ENCODE measurements at places on chromosomes 11 and 22.

DNA sequence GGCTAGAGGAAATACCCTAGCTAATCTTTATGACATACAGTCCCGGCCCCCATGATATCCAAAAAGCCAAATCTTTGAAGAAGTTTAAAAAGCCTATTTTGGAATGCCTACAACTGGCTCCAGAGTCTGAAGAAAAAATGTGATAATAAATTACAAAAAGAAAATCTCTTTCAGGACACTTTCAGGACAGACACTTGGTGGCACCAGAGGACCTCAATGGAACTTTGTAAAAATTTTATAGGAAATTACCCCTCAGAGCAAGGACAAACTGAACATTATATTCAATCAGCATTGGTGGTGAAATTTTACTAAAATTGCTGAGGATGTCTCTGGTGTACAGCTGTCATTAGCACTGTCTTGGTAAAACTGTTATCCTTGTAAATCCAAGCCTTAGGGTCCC lies 81.0 kb downstream of the CCDC73 start:
- DNase-seq: no peak

DNA sequence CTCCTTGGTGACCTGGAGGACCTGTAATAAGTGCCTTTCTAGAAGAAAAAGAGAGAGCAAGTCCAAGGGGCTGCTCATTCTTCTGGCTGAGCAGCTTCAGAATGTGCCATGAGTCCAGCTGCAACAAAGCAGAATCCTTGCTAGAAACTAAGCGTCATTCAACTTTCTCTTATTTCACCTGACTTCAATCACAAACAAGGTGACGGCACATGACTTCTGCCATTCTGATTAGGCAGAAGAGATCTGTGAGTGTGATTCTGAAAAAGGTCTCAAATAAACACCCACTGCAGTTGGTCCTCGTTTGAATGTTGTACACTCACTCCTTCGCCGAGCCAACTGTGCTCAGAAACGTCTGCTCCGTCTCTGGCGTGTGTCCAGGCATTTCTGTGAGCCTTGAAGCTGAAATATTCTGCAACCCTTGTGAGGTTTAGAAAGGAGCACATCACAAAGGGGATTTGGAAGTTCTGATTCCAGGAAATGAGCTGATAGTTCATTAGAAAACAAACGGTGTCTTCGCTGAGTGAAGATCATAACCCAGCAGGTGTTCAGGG lies 623.8 kb upstream of the KIRREL3 start:
- no peak for DNase-seq

DNA sequence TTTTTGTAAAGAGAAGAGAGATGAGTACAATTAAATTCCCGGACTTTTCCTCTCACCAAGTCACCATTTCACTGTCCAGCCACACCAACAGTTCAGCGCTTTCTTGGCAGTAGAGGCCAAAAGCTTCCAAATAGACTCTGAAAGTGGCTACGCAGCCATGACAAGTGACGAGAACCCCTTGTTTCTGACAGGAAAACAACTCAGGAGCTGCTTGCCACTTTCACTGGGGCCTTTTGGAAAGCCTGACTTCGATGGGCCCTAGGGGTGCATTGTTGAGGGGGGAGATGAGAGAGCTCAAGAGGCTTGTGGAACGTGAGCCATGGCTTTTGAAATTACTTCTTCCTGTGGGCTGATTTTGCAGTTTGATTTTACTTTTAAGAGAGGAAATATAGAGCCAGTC lies 422.1 kb upstream of the FAT3 start:
- no peak for DNase-seq

- DNase-seq: no peak
Measured at GRCh38 chr11:62501432-62501891, 45.1 kb downstream of the AHNAK start.

- no peak for DNase-seq
Measured at GRCh38 chr11:36027731-36028130, 83.9 kb downstream of the LDLRAD3 start.

- DNase-seq: no peak
Measured at GRCh38 chr11:42972741-42973140, 339.1 kb upstream of the API5 start.

GRCh38 chr11:97363331-97363730 lies 973.5 kb downstream of the JRKL start:
- DNase-seq: no peak

GRCh38 chr11:126115816-126116331 lies 53.2 kb upstream of the CDON start:
- DNase-seq: no peak

DNA sequence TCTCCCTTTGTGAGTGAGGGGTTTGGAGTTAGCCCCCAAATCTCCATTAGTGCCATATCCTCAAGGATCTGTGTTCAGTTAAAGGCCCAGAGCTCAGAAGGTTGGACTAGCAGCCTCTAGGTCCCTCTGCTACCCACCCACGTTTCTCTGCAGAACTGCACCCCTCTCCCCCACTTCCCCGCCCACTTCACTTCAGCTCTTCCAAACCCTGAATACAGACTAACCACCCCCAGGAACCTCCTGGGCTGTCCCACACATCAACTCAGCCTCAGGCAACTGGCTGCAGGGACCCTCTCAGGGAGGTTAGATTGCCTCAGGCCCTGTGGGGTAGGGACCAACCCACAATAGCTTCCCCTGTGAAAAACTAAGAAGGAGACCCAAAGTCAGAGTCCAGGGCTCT lies 840 bp downstream of the VPREB3 start:
- DNase-seq: no peak

- no peak for DNase-seq
Measured at GRCh38 chr22:45096256-45096907, 67.3 kb upstream of the NUP50 start.

DNA sequence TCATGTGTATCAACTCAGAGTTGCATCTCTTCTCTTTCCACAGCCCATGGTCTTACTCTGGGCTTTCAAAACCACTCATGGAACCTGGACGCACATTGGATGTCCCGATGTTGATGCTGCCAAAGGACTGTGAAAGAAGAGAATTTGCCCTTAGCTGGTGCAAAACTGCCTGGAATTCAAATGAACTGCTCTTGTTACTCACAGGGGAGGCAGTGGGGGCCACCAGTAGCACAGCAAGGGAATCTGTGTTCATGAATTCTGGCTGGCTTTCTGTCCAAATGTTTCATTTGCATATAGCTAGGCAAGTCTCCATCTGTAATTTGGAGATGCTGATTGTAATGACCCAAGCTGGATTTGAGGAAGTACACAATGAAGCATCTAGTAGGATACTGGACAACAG lies 24.9 kb downstream of the LMO2 start:
- no peak for DNase-seq

DNA sequence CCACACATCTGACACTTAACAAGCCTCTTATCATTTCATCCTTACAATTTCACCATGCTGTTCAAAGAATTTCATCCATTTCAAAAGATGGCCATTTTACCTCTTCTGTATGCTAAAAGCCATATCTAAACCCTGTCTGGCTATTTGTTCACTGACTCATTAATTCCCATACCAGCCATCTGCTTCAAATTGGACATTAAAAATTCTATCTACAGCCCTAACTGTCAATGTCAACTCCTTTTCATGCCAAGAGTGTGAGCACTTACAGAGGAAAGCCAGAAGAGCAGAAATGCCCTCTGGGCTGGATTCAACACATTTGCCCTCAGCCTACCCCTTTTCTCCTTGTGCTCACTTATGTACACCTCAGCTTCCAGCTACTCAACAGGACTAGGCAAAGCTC lies 59.2 kb downstream of the SYTL2 start:
- DNase-seq: no peak

- no peak for DNase-seq
Measured at GRCh38 chr22:47686594-47687345, 924.3 kb downstream of the TBC1D22A start.

- DNase-seq: no peak
Measured at GRCh38 chr11:75966537-75967287, 151.7 kb downstream of the UVRAG start.

- no peak for DNase-seq
Measured at GRCh38 chr11:120546312-120547205, 35.0 kb downstream of the GRIK4 start.

Data from activated CD8-positive, alpha-beta memory T cell treated with anti-CD3 and anti-CD28 coated beads for 1 hour (primary cell).